HT1080 (cell line): ENCODE measurements at places on chromosomes 2 and 18.
A peak's percentile ranks its signal among the peaks of the same experiment; 100 is the strongest.

- DNase-seq = no peak
Measured at GRCh38 chr2:70904371-70905216, 31.1 kb upstream of the ATP6V1B1 start.

DNA sequence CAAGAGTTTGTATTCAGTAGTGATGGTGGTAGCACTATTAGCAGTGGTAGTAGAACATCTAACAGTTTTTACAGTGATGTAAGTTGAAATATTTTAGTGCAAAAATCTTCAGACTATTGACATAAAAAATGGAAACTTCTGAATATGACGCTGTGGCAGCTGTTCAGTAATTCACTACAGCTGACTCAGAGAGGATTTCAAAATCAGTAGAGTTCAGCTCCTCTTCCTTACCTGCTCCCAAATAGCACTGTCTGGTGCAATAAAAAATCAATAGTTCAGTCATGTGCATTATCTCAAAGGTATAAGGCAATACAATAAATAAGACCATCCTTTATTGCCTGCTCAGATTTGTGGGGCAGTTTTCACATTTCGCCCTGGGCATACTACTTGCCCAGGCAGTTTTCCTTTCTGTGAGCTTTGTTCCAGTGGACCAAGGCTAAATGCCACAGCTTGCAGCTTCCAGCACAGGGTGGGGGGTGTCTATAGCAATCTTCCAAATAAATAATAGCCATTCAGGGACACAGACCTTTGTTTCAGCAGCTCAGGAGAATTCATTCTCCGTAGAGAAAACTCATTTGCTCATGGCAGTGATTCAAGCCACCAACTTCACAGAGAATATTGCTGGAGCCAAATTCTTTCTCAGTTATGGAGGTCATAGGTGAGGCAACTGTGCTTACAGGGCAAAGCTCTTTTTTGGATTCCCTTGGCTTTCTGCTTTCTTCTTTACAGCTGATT is 33.9 kb upstream of the GORASP2 start:
- DNase-seq = no peak

DNA sequence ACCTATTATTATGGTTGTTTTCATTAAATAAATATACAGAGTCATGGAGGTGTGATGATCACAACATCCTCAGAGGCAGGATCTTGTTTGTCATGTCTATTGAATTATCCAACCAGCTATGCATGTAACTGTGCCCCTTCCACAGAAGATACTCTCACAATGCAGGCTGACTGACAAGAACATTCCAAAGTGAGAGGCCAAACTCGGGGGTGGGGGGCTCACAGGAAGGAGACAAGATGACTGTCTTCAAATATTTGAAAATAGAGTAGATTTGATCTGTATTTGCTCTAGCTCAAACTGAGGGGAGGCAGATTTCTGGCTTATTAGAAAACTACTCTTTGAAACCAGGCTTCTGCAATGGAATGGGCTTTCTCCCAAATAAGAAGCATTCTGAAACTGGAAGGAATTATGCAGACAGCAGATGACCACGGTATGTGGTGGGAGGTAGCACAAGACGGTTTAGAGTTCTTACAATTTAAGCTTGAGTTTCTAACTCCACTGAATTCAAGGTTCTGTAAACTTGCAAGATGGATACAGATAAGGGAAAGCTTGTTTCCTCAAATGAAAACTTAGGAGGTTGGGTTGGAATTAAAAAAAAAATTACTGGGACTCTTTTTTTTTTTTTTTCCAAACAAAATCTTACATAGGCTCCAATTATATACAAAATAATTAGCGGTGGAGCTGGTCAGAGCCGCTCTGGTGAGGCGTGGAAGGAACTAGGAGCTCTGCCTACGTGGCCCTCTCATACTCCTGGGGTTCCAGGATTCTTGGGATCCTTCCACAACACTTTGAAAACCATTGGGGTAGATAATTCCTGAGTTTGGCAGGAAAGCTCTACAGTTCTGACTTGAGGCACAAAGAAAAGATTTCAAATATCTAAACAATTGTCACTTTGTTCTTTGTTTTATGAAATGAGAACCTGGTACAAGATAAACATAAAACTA is 79.3 kb downstream of the PLA2R1 start:
- DNase-seq = no peak

DNA sequence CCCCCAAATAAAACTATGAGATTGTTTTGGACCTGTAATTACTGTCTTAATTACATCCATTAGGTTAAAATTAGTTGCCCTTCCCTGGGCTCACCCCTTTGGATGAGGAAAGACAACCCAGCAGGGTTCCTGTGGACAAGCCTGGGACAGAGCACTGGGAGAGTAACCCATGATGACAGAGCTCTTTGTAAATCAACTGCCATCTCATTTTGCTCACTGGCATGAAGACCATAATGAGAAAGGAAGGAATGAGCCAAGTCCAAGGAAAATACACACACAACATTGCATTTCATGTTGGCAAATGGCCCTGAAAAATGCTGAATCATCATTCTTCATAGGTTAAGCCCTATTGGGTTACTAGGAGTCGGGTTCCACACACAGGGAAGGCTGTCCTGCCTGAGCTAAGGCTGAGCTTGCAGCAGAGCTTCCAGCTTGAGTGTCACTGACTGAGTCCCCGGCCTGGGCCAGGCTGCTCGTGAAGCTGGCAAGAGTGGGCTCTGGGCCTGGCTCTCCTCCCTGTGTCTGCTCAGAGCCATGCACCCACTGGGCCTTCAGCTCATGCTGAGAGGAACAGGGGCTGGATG is 94.1 kb upstream of the ACAA2 start:
- peak; percentile 27 for DNase-seq

DNA sequence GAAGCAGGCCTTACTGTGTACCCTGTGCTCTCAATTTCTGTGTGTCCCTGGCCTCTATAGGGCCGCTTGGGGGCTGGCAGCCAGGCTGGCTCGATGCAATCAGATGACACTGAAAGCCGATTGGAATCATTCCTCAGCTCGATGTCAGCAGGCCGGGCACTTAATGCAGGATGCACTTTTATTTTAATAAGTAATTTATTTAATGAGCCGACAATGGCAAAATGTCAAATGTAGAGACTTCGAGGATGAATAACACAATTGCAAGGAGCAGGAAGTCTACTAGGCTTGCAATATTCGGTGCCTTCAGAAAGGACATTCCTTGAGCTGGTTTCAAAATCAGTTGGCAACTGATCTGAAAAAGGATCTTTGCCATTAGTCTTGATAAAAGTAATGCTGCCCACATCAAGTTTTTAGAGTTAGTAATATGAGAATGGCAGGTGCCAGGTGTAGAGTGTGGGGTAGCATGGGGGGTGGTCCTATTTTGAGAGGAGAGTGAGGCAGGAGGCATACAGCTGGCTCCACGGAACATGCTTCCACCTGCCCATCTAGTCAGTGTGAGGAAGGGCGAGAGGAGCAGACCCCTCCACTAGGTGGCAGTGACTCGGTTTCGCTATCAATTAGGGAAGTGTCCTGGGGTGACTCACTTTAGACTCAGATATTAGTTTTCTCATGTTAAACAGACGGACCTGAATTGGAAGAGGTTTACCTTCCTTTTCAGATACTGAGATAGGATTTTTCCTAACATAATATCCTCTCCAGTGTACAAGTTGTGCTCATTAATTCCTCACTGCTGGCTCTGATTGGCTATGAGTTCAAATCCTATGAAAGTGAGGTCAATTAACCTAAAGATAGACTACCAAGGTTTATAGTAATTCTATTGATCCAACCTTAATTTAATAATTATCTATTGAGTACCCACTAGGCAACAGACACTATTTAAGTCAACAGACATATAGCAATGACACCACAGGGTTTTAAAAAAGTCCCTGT is 80.9 kb downstream of the NABP1 start:
- DNase-seq = peak; percentile 83

DNA sequence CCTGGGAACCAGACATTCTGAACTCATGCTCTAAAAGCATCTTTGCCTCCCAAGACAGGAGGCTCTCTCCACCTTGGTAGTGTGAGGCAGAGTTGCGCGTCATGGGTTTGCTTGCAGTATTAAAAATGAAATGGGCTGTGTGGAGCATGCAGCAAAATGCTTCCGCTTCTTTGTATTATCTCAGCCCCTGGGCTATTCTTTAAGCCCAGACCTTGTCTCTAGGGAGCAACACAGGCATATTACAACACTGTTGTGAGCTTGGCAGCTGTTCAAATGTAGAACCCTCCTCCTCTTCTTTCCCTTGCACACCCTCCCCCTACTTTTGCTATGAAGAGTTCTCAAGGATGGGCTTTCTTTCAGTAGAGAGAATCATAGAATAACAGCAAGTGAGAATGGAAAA is 185.1 kb upstream of the LHCGR start:
- DNase-seq = no peak

DNA sequence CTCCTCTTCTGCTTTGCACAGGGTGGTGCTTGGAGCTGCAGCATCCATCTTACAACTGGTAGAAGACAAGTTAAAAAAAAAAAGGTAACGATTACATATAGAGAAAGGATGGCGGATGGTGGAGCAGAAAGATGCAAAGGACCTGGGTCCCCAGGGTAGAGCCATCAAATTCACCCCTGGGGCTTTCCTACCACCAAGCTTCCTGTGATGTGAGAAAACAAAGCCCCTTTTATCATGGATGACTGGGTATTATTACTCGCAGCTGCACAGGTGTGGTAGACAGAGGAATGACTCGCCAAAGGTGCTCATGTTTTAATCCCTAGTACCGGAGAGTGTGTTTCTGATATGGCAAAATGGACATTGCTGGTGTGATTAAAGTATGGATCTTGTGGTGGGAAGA is 1.3 kb upstream of the ACOXL start:
- no peak for DNase-seq

DNA sequence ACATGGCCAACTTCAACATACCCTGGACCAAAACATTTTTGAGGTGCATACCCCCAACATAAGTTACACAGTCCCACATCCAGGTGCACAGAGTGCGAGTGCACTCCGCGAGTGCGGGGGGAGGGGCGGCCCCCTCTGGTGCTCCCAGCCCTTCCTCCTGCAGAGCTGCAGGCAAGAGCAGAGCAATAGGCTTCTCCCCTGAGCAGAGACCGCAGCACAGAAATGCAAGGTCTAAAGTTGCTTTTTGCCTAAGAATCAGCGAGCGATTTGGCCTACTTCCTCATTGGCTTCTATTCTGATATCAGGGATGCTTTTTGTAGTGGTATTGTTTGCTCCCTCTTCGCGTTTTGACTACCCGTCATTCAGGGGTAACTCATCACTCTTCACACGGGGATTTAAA is 40.6 kb downstream of the BOLA3 start:
- no peak for DNase-seq

GRCh38 chr2:95215018-95215612 is 7.8 kb downstream of the ZNF892 start:
- DNase-seq = no peak

DNA sequence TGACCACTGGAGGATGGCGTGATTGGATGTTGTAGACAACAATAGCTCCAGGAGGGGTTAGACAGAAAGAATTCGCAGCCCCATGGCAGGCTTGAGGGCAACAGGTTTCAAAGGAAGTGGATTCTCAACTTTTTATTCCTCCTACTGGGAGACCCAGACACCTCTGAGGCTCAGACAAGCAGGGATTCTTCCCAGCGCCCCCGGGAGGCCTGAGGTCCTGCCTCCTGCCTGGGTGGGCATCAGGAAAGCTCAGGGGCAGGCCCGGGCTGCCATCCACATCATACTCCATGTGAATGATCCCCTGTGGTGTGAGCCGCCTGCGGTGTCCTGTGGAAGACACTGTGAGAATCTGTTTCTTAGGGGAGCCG is 203.5 kb downstream of the CYP26B1 start:
- no peak for DNase-seq

DNA sequence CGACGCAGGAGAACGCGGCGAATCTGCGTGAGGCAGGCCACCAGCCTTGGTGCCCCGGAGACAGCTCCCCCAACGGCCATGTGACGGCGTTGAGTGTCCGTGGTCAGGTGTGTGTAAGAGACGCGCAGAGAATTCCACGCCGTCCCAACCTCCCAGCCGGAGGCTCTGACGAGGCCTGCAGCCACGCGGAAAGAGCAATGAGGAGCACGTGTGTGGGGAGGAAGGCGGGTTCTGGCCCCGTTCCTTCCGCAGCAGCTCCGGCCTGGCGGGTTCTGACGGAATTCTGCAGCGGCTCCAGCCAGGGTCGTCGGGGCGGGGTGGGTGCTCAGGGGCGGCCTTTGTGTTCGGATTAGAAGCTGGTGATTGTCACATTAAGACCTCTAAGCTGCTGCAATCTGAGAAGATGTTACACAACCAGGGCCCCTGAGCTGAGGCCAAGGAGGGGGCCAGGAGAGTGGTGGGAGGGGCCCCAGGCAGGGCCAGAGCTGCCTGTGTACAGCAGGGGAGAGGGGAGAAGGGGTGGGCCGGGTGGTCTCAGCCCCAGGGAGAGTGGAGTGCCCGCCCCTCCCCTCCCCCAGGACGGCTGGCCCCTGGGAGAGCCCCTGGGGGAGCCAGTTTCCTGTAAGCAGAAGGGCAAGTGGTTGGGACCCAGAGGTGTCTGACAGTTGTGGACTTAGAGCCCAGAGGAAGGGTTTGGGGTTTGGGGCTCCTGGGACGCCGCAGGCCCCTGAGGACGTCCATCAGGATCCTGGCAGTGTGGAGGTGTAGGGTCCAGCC is 5.1 kb upstream of the GAL3ST2 start:
- DNase-seq = no peak
